H4 (cell line): ENCODE measurements at places on chromosomes 1 and 21. TPM values are rescaled to one million over a fixed set of nuclear protein-coding genes. Genes with fewer than 3 reads are reported as not detected.
A peak's percentile ranks its signal among the peaks of the same experiment; 100 is the strongest.

NTMT2 gene
- not detected in 2 replicates for total RNA-seq

GNPAT gene
- total RNA-seq = 74.1 and 79.6 TPM in 2 replicates

FCRL1 gene
- total RNA-seq = not detected in 2 replicates

GJA4 gene
- total RNA-seq = not detected in 2 replicates

AMY1A gene
- not detected in 2 replicates for total RNA-seq

IFI44L gene
- 58.5 and 79.9 TPM in 2 replicates for total RNA-seq

SPRR2E gene
- total RNA-seq = not detected in 2 replicates

NMNAT1 gene
- 3.5 and 5.8 TPM in 2 replicates for total RNA-seq

GPR52 gene
- not detected in 2 replicates for total RNA-seq

IGSF21 gene
- total RNA-seq = not detected in 2 replicates

KMO gene
- total RNA-seq = 0.12 and 2.6 TPM in 2 replicates

GRCh38 chr1:224189561-224189960 lies 6.5 kb downstream of the DEGS1 start:
- no peak for DNase-seq

DNA sequence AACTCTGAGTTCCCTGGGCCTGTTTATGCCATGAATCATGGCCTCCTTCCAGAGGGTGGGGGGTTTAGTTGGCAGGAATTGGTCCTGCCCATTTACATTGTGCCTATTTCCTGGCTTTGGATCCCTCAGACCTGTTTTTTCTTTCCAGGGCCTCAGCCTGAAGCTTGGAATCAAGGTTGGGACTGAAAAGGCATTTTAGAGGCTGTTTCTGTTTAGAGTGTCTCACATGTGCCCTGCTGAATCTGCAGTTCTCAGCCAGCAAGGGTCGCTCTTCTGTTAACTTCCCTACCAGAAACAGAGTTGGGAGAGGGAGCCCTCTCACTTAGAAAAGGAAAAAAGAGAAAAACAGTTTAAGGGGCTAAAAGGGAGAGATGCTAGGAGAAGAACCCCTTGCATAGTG lies 191.1 kb downstream of the PTPRC start:
- DNase-seq = no peak

- DNase-seq = no peak
Observed at GRCh38 chr1:41811051-41811795, 107.5 kb downstream of the HIVEP3 start.

GRCh38 chr1:226870401-226871279 lies at the start of gene PSEN2:
PSEN2 (plus strand) TSS chr1:226870616; CDS start chr1:226881908, 11,292 bp downstream.
- DNase-seq = no peak

GRCh38 chr1:69121723-69122122 lies 446.0 kb upstream of the LRRC7 start:
- DNase-seq = no peak

GRCh38 chr1:63533931-63534330 lies 10.6 kb downstream of the EFCAB7 start:
- DNase-seq = no peak

DNA sequence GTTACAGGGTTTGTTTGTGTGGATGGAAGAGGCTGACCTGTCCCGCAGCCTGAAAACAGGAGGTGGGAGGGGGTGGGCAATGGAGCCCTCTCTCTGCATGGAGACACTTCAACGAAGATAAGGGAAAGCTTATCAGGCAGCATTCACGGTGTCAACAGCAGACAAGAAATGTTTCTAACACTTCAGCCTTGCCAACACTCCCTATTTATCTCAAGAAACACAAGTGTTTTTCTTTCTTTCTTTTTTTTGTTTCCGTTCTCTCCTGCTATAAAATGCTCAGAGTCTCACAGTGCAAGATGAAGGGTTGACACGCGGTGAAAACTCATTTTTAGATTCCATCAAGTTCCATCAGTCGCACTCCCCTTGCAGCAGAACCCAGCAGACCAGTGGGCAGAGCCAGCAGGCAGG lies 594.4 kb downstream of the MATN1 start:
- DNase-seq = no peak

GRCh38 chr1:208203127-208203847 lies 40.9 kb downstream of the PLXNA2 start:
- DNase-seq = peak; percentile 67
